ENCODE measurements at places on chromosomes 13 and 19.

DNA sequence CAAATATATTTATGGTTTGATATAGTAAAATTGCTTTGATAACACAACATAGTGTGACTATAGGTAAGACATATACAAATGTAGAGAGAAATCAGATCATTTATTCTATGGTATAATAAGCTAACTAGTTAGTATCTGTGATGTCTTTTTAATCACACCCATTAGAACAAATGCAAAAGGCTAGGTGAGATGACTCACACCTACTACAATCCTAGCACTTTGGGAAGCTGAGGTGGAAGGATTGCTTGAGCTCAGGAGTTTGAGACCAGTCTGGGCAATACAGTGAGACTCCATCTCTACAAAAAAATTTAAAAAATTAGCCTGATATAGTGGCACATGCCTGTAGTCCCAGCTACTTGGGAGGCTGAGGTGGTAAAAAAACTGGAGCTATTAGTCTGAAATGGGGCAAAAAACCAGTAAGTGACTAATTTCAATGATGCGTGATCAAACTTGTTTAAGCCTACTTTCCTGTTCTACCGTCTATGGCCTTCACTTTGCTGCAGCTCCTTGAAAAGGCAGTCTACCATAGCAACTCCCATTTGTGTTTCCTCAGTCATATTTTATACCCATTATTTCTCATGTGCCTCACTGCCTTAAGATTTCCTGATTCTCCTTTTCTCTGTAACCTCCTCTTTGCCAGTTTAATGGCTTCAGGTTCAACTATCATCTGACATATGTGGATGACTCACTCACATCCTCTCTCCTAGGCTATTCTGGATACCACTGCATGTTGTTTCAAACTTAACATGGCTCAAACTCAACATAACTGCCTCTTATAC is 12.5 kb downstream of the ALG5 start:
- no peak for DNase-seq

DNA sequence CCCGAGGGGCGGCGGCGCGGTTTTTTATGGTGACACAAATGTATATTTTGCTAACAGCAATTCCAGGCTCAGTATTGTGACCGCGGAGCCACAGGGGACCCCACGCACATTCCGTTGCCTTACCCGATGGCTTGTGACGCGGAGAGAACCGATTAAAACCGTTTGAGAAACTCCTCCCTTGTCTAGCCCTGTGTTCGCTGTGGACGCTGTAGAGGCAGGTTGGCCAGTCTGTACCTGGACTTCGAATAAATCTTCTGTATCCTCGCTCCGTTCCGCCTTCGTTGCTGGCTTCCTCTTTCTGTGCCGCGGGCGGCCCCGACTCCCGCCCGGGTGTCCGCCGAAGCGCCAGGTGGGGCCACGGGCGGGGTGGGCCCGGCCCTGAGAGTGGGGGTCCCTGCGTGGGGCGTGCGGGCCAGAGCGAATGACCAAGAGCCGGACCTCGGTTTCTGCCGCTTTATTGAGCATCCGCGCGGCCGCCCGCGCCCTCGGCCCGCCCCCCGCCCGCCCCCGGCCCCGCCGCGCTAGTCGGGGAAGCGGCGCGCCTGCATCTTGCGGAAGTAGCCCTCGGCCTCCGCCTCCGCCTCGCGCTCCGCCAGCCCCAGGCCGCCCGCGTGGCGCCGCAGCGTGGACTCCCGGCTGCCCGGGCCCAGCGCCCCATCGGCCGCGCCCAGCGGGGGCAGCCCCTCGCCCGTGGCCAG is 9.6 kb downstream of the PLPPR3 start:
- DNase-seq: no peak

DNA sequence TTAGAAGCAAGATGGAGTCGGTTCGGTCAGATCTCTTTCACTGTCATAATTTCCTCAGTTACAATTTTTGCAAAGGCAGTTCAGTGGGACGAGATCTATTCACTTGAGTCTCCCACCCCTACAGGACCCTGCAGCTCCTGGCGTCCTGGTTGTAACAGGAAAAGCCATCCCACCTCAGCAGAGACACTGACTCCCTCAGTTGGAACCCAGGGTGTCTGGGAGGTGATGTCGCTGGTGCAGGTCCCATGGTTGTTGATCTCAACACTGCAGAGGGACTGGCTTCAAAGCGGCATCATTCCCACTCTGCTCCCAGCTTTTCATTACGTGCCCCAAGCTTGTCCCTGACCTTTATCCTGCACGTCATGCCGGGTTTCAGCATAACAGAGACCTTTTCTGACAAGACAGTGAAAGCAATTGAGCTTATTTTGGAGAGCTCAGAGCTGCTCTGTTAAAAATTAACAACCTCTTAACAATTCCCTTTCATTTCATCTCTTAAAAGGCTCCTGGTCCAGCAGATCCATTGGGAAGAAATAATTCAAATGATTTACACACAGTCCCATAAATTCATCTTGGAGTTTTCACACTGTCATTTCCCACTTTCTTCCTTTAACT is 17.6 kb upstream of the COG3 start:
- DNase-seq: no peak

DNA sequence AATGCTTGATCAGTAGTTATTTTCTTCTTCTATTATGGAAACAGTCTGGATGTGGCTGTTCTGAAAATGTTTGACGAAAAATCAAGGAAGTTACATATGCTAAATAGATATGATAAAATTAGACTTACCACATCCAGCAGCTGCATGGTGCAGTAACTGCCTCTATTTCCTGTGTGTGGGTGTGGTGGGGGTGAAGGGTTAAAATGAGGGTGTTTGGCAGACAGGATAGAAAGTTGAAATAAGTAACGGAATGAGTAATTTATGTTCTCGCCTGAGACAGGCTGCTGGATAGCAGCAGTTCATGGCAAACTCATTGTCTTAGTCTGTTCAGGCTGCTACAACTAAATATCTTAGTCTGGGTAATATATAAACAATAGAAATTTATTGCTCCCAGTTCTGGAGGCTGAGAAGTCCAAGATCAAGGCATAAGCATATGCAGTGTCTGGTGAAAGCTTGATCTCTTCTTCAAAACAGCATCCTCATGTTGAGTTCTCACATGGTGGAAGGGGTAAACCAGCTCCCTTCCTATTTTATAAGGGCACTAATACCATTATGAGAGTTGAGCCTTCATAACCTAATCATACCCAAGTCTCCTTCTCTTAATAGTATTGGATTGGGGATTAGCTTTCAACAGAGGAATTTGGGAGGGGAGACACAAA is 1248.9 kb downstream of the SLITRK5 start:
- DNase-seq: no peak

DNA sequence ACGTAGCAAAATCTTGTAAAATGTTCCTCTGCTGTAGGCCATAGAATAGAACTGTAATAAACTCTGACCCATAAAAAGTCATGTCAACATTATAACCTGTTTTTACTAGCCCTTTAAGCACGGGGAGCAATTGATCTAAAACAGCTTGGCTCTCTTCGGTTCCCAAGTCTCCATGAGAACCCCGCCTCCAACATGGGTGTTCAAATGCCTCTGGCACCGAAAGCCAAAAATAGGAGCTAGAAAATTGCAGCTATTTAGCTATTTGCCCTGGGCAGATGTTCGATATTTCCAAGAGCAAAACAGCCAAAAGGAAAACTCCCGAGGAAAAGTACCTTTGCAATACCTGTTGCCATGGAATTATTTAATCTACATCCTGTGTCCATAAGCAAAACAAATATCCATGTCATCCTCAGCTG is 563.1 kb downstream of the EFNB2 start:
- no peak for DNase-seq

DNA sequence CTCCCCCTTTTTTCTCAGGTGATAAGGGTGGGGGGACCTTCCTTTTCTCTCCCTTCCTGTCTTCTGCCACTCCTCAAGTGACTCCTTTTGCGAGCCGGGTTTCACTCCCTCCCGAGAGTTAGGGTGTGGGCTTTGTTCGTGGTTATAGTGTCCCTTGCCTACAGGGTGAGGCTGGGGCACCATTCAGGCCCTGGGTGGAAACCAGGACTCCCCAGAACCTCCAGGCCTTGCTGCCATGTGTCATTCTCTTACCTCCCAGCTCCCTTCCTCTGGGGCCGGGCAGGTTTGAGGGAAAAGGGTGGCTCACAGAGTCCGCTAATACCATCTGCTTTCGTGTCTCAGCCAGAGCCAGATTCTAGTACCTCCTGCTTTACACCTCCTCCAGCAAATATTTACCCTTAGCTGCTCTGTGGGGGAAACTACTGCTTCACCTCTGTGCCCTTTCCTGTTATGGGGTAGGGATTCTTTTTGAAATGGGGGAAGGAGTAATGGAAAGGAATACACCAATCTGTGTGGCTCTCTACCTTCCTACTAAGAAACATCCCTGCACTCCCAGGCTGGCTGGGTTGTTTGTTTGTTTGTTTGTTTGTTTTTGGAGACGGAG is 2.8 kb downstream of the ACTN4 start:
- no peak for DNase-seq

GRCh38 chr19:29766100-29766499 is 45.7 kb upstream of the CCNE1 start:
- DNase-seq: no peak

GRCh38 chr13:50280441-50280937 is 265.2 kb downstream of the KCNRG start:
- no peak for DNase-seq

- DNase-seq: no peak
Measured at GRCh38 chr19:38534574-38534973, 83.2 kb downstream of the MAP4K1 start.

- no peak for DNase-seq
Measured at GRCh38 chr13:47190696-47191305, 293.9 kb upstream of the HTR2A start.

DNA sequence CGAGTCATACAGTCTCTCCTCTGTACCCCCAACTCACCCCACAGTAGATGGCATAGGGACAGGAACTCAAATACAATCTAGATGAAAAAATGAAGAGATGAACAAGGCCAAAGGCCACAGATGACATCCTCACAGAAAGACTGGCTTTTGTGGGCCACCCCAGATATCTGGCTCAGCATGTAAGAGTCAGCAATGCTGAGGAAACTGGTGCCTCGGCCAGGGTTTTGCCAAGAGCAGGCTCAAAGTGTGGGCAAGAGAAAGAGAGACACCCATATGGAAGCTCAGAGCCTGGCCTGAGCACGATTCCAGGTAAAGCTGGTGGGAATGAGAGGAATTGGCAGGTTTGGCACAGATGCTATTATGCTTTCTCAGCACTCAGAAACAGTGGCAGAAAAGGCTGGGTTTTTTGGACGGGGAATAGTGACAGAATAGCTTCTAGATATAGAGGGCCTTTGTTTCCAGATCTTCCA is 460.6 kb downstream of the FOXO1 start:
- DNase-seq: no peak

- DNase-seq: no peak
Measured at GRCh38 chr19:55206664-55207500, 2.4 kb downstream of the PTPRH start.

DNA sequence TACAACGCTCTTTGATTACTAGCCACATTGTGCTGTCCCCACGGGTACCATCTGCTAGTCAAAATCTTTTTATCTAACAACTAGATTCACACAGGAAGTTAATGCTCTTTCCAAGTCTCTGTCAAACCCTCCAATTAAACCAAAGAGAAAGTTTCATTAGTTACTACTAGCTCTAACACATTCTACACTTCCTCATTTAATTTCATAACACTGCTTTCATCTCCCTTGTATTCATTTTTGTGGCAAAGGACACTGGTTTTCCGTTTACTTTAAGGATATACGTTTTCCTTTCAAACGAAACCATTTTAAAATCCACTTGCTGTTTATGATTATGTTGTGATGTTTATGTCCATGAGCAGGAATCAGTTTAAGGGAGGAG is 5.3 kb downstream of the DYRK1B start:
- no peak for DNase-seq

DNA sequence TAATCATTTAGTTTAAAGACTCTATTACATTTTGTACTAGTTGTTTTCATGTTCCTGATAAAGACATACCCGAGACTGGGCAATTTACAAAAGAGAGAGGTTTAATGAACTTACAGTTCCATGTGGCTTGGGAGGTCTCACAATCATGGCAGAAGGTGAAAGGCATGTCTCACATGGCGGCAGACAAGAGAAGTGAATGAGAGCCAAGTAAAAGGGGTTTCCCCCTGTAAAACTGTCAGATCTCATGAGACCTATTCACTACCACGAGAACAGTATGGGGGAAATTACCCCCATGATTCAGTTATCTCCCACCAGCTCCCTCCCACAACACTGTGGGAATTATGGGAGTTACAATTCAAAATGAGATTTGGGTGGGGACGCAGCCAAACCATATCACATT is 129.2 kb downstream of the PAN3 start:
- no peak for DNase-seq

DNA sequence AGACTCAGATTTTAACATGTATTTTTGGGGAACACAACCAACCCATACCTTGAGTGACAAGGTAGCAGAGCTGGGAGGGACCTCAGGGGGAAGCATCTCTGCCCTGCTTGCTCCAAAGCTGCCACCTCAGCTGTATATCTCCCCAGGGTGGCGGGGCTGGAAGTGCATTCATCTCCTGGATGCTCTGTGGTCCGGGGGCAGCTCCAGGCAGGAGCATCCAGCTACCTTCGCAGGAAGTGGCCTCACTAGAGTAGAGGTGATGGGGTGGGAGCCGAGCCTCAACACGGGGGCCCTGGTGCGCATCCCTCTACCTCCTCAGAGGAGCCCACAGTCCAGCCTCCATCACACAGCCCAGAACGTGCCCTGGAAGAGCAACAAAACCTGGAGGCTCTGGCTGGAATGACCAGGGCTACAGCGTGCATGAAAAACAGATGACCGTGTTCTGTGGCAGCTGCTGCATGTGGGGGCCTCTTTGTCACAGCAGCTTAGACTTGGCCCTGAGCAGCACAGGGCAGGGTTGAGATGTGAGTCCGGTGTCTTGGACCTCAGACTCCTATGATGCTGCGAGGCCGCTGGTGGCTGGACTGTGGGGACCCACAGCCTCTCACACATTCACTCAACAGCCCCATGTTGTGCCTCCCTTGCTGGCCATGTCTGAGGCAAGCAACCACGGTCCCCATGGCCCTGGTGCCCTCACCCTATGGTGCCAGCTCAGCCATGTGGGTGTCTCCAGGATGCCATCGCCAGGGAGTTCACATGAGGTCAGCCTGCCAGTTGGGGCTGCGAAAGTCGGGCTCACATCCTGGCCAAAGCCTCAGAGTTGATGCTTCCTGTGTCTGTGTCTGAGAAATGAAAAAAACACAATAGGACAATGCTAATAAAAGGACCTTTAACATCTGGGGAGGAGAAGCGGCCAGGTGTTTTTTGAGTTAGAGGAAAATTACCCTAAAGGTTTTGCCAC is 17.1 kb upstream of the GAS6 start:
- no peak for DNase-seq

GRCh38 chr19:17784201-17785008 is 10.5 kb upstream of the B3GNT3 start:
- peak; percentile 47 for DNase-seq
